ENCODE measurements at places on chromosomes 2 and 18. TPM values are rescaled to one million over a fixed set of nuclear protein-coding genes. Genes with fewer than 3 reads are reported as not detected.

- no peak overlapping the region for H3K27ac ChIP-seq
- H3K36me3 ChIP-seq: peaks cover 4% of the 10 kb centered on the region
- H3K4me3 ChIP-seq: no peak overlapping the region
- no peak for DNase-seq
Observed at GRCh38 chr2:75998451-75998850, 287.7 kb upstream of the GCFC2 start.

DNA sequence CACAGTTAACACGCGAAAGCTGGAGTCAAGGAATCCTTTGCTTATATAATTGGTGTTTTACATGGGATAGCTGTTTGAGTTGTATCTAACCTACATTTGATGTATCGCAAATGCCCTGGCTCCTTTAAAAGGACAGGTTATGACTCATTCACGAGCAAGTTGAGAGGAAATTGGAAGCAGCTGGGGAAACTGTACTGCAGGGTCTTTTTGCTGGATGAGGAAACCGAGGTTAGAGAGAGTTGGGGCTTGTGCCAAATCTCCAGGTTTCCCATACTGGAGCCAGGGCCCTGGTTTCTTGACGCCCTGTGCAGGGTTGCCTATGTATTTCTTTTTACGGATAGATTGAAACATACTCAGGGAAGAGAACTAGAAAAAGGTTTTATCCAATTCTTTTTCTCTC, 60.0 kb upstream of the SPTBN1 start:
- H3K4me1 ChIP-seq: peaks cover 10% of the 10 kb centered on the region
- no peak overlapping the region for H3K27ac ChIP-seq
- no peaks in the 10 kb centered on the region for H3K27me3 ChIP-seq
- peak; percentile 22 for DNase-seq
- H3K4me3 ChIP-seq: no peak overlapping the region
- H3K36me3 ChIP-seq: peaks cover 8% of the 10 kb centered on the region

DNA sequence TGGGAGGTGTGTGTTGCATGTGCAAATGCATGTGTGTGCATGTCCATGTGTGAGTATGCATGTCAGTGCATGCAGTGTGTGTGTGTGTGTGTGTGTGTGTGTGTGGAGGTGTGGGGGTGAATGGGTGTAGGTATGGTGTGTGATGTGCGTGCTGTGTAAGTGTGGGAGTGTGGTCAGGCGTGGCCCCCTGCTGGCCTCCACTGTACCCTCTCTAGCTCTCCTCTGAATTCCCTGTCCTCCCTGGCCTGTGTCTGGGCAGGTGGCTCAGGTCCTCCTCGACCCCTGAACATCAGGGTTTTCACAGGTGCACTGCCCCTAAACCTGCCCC, 230.2 kb downstream of the CELF4 start:
- peaks cover 19% of the 10 kb centered on the region for H3K27me3 ChIP-seq
- H3K36me3 ChIP-seq: no peaks in the 10 kb centered on the region
- H3K27ac ChIP-seq: peak overlapping the region; percentile 37
- no peak overlapping the region for H3K4me3 ChIP-seq
- peaks cover 30% of the 10 kb centered on the region for H3K4me1 ChIP-seq
- DNase-seq: no peak

GRCh38 chr2:125455110-125455509, 1200.8 kb upstream of the GYPC start:
- H3K36me3 ChIP-seq: no peaks in the 10 kb centered on the region
- H3K4me1 ChIP-seq: no peaks in the 10 kb centered on the region
- H3K27ac ChIP-seq: no peak overlapping the region
- no peak for DNase-seq

The SIX2 gene
- total RNA-seq: not detected

The LONRF2 gene
- total RNA-seq: not detected

Measured in HFFc6 (cell line).